ENCODE measurements at places on chromosomes 2 and 18. TPM values are rescaled to one million over a fixed set of nuclear protein-coding genes. Genes with fewer than 3 reads are reported as not detected.

The CDH7 gene
- not detected for polyA plus RNA-seq

The GCG gene
- polyA plus RNA-seq = not detected

The VWC2L gene
- polyA plus RNA-seq = not detected

The KIF1A gene
- polyA plus RNA-seq = 0.01 TPM

The TRIM43 gene
- not detected for polyA plus RNA-seq

The KYNU gene
- 3.9 TPM for polyA plus RNA-seq

The OSBPL6 gene
- 8.2 TPM for polyA plus RNA-seq

The KLHL14 gene
- not detected for polyA plus RNA-seq

The DNAH7 gene
- polyA plus RNA-seq = 0.28 TPM

The ALK gene
- polyA plus RNA-seq = not detected

The TRIB2 gene
- polyA plus RNA-seq = 8.8 TPM

The LONRF2 gene
- polyA plus RNA-seq = not detected

The SPP2 gene
- not detected for polyA plus RNA-seq

The HOXD4 gene
- polyA plus RNA-seq = not detected

The TANC1 gene
- 33.5 TPM for polyA plus RNA-seq

The DAPL1 gene
- 1.1 TPM for polyA plus RNA-seq

The NCKAP5 gene
- polyA plus RNA-seq = 3.0 TPM

The MZT2A gene
- polyA plus RNA-seq = 82.7 TPM

The CNRIP1 gene
- not detected for polyA plus RNA-seq

The GYPC gene
- not detected for polyA plus RNA-seq

The AFTPH gene
- polyA plus RNA-seq = 28.3 TPM

The MGAT4A gene
- 0.17 TPM for polyA plus RNA-seq

The CYBRD1 gene
- 72.7 TPM for polyA plus RNA-seq

The GALNT5 gene
- polyA plus RNA-seq = 8.3 TPM

The PROM2 gene
- 16.8 TPM for polyA plus RNA-seq

The HNMT gene
- 6.8 TPM for polyA plus RNA-seq

The CGREF1 gene
- polyA plus RNA-seq = 1.1 TPM

The SCG2 gene
- polyA plus RNA-seq = 0.08 TPM

The POTEC gene
- polyA plus RNA-seq = not detected

The MEX3C gene
- 73.9 TPM for polyA plus RNA-seq

The CXCR1 gene
- 14.5 TPM for polyA plus RNA-seq

The IL1B gene
- 221 TPM for polyA plus RNA-seq

The EFEMP1 gene
- polyA plus RNA-seq = 234 TPM

The ATP6V1C2 gene
- 0.49 TPM for polyA plus RNA-seq

The MC4R gene
- polyA plus RNA-seq = 0.03 TPM

The STPG4 gene
- not detected for polyA plus RNA-seq

The CFLAR gene
- 49.0 TPM for polyA plus RNA-seq

The CDH20 gene
- polyA plus RNA-seq = not detected

The TSPYL6 gene
- polyA plus RNA-seq = not detected

The DLX1 gene
- 0.68 TPM for polyA plus RNA-seq

The MLPH gene
- 1.0 TPM for polyA plus RNA-seq

The LINC00305 gene
- polyA plus RNA-seq = not detected

The BBS5 gene
- 2.0 TPM for polyA plus RNA-seq

The LDLRAD4 gene
- not detected for polyA plus RNA-seq

The MAPRE2 gene
- polyA plus RNA-seq = 8.6 TPM

The FBXO48 gene
- 1.9 TPM for polyA plus RNA-seq

The CD226 gene
- 1.1 TPM for polyA plus RNA-seq

The MC5R gene
- polyA plus RNA-seq = not detected

The TRPM8 gene
- 0.04 TPM for polyA plus RNA-seq

The SOX11 gene
- not detected for polyA plus RNA-seq

The CFAP221 gene
- not detected for polyA plus RNA-seq
